Articular chondrocyte of knee joint (primary cell): ENCODE measurements at places on chromosomes 13 and 19. TPM values are rescaled to one million over a fixed set of nuclear protein-coding genes. Genes with fewer than 3 reads are reported as not detected.

CDC37 gene
- total RNA-seq: 122 and 138 TPM in 2 replicates

PCDH17 gene
- total RNA-seq: 0.22 TPM in 1 of 2 replicates, not detected in the other

EDNRB gene
- 0.11 TPM in 1 of 2 replicates, not detected in the other for total RNA-seq

IGFL3 gene
- not detected in 2 replicates for total RNA-seq

KCNC3 gene
- total RNA-seq: 0.13 TPM in 1 of 2 replicates, not detected in the other

FBXO27 gene
- total RNA-seq: 1.8 and 6.7 TPM in 2 replicates

PRR36 gene
- total RNA-seq: not detected in 2 replicates

PEAK3 gene
- not detected in 2 replicates for total RNA-seq

SPTBN4 gene
- total RNA-seq: 3.5 and 4.6 TPM in 2 replicates

IL11 gene
- 1.2 and 1.4 TPM in 2 replicates for total RNA-seq

LRRC25 gene
- total RNA-seq: 0.22 and 0.39 TPM in 2 replicates

SMIM44 gene
- not detected in 2 replicates for total RNA-seq

SELENOV gene
- not detected in 2 replicates for total RNA-seq

KLK12 gene
- not detected in 2 replicates for total RNA-seq

OLFM2 gene
- total RNA-seq: 2.5 and 4.0 TPM in 2 replicates

SPACA4 gene
- total RNA-seq: not detected in 2 replicates

GPR4 gene
- under 0.01 TPM in 1 of 2 replicates, not detected in the other for total RNA-seq

PLIN4 gene
- total RNA-seq: 0.11 and 0.13 TPM in 2 replicates

GPR42 gene
- not detected in 2 replicates for total RNA-seq

N4BP2L1 gene
- 10.6 TPM in 2 replicates for total RNA-seq

RGCC gene
- total RNA-seq: 0.86 and 2.1 TPM in 2 replicates

DKKL1 gene
- 0.26 TPM in 1 of 2 replicates, not detected in the other for total RNA-seq

SRRM5 gene
- total RNA-seq: not detected in 2 replicates

LINGO3 gene
- not detected in 2 replicates for total RNA-seq

DAND5 gene
- total RNA-seq: 0.11 TPM in 1 of 2 replicates, not detected in the other

ZNF439 gene
- total RNA-seq: 11.9 and 17.4 TPM in 2 replicates

PBX4 gene
- total RNA-seq: 1.6 and 2.6 TPM in 2 replicates

UBE2M gene
- total RNA-seq: 37.7 and 46.0 TPM in 2 replicates

ZNF530 gene
- 3.8 and 3.9 TPM in 2 replicates for total RNA-seq

PCP2 gene
- total RNA-seq: not detected in 2 replicates

GSX1 gene
- total RNA-seq: not detected in 2 replicates

CATSPERD gene
- total RNA-seq: not detected in 2 replicates

CLEC17A gene
- total RNA-seq: under 0.01 TPM in 1 of 2 replicates, not detected in the other

ZNF823 gene
- total RNA-seq: 6.7 and 9.6 TPM in 2 replicates

CEACAM8 gene
- not detected in 2 replicates for total RNA-seq

OBI1 gene
- 13.7 and 18.1 TPM in 2 replicates for total RNA-seq

IGFL2 gene
- 0.11 TPM in 1 of 2 replicates, not detected in the other for total RNA-seq

KLK2 gene
- total RNA-seq: not detected in 2 replicates

KLK8 gene
- not detected in 2 replicates for total RNA-seq

ERCC1 gene
- total RNA-seq: 72.3 and 77.5 TPM in 2 replicates

SPINT2 gene
- total RNA-seq: 25.9 and 29.1 TPM in 2 replicates

ZNF677 gene
- 19.9 and 22.5 TPM in 2 replicates for total RNA-seq

CCDC159 gene
- 9.9 and 13.8 TPM in 2 replicates for total RNA-seq

CFAP97D2 gene
- not detected in 2 replicates for total RNA-seq

DCUN1D2 gene
- total RNA-seq: 11.8 and 12.0 TPM in 2 replicates

MAU2 gene
- 33.1 and 39.2 TPM in 2 replicates for total RNA-seq

SIGLEC5 gene
- total RNA-seq: not detected in 2 replicates

NLRP11 gene
- total RNA-seq: not detected in 2 replicates

NLRP7 gene
- total RNA-seq: not detected in 2 replicates

CACNA1A gene
- 9.1 and 29.4 TPM in 2 replicates for total RNA-seq
